ENCODE measurements at places on chromosomes 1 and 21.

DNA sequence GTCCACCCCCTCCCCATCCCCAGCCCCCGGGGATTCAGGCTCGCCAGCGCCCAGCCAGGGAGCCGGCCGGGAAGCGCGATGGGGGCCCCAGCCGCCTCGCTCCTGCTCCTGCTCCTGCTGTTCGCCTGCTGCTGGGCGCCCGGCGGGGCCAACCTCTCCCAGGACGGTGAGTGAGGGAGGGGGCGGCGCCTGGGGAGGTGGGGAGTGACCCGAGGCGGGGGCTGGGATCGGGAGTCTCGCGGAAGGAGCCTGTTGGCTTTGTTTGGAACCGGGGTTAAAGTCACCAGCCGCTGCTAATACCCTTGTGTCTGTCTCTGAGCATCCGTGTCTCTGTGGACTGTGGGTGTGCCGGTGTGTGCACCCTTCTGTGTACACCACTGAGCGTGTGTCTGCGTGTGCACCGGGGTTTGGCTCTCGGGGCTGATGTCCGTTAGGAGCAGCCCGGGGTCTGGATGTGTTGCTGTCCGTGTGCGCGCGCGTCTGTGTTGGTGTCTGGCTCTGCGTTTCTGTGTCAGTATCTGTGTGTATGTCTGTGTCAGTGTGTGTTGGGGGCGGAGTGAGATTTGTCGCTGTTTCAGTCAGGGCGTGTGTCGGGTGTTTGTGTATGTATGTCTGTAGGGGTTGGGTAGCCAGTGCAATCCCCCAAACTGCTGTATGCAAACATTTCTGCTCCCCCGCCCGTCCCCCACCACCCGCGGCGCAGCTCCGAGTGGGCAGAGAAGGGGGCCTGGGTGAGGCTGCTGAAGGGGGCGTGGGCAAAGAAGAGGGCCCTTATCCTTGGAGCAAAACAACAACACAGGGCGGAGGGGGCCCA lies 480 bp downstream of the CADM3 start:
- DNase-seq = no peak

DNA sequence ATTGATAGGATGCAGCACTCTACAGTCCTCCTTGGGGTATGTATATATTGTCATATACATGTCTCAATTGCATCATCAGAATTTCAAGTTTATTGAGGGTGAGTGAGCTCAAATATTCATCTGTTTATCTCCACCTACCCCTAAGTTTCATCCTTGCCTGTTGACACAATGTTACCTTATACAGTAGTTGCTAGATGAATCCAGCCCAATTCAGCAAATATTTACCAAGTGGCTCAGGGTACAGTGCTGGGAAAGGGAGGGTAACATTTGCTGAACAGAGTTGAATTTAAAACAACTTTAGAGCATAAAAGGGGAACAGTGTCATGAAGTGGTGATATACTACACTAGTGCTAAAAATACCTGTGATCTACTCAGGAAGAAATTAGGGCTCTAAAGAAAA lies 14.4 kb downstream of the ELAVL4 start:
- no peak for DNase-seq

DNA sequence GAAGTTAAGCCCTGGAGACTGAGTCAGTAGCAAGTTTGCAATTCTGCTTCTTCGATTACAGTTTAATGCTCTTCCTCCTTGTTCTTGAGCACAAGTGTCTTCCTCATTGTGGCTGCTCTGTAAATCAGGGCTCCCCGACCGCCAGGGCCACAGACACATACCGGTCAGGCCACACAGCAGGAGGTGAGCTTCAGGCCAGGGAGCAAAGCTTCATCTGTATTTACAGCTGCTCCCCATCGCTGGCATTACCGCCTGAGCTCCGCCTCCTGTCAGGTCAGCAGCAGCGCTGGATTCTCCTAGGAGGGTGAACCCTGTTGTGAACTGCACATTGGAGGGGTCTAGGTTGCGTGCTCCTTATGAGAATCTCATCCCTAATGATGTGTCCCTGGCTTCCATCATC lies 1.7 kb upstream of the TRAPPC10 start:
- no peak for DNase-seq

DNA sequence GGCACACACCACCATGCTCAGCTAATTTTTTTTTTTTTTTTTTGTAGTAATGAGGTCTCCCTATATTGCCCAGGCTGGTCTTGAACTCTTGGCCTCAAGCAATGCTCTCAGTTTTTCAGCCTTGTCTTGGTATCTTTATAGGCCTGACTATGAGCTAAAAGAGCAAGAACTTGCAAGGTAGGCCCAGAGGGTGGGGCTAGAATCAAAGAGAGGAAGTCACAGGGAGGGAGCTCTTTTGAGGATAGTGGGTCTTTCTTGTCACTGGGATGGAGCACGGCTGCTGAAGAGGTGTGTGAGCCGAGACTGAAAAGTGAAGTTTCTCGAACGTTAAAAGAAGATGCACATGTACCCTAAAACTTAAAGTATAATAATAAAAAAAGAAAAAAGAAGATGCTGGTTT lies 260.0 kb upstream of the BEND5 start:
- DNase-seq = no peak

DNA sequence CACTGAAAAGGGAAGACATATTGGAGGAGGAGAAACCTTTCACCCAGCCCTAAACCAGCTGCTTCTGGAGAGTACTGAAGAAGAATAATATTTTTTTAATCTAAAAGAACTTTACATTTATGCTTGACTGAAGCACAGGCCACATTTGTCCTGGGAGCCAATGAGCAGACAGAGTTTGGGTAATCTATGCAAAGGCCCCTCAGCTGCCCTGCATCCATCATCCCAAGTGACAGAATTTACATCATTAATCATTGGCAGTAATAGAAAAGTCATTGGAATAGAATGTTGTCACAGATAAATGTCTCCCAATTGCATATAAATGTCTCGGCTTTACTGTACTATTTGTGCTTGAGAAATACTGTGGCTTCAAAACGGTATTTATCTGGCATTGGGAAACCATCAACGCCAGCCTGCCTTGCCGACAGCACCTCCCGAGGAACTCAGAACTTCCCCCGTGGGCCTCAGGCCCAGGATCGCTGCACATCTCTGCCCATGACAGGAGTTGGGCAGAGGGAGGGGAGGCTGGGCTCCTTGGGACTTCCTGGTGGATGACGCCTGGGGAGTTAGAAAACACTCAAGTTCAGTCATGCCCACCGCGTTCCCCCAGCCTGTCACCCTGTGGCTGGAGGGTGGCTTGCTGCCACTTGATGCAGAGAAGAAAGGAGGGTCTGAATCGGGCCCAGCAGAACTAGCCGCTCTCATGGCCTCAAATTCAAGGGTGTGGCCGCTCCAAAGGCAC lies 133.1 kb downstream of the CAMTA1 start:
- no peak for DNase-seq

DNA sequence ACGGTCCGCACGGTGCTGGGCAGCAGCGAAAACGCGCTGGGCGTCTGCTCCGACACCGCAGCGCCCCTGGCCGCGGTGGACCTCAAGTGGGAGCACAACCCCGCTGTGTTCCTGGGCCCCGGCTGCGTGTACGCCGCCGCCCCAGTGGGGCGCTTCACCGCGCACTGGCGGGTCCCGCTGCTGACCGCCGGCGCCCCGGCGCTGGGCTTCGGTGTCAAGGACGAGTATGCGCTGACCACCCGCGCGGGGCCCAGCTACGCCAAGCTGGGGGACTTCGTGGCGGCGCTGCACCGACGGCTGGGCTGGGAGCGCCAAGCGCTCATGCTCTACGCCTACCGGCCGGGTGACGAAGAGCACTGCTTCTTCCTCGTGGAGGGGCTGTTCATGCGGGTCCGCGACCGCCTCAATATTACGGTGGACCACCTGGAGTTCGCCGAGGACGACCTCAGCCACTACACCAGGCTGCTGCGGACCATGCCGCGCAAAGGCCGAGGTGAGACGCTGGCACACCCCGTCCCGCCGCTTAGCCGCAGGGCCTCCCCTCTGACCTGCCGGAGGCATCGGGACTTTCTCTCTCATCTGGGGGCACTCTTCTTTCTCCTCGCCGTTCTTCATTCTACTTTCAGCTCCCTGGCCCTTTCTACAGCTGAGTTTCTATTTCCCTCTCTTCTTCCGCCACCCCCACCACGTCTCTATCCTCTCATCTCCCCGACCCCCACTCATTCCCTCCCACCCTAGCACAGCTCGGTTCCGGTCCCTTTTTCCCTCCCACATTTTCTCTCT lies 1.0 kb downstream of the NPR1 start:
- DNase-seq = no peak

DNA sequence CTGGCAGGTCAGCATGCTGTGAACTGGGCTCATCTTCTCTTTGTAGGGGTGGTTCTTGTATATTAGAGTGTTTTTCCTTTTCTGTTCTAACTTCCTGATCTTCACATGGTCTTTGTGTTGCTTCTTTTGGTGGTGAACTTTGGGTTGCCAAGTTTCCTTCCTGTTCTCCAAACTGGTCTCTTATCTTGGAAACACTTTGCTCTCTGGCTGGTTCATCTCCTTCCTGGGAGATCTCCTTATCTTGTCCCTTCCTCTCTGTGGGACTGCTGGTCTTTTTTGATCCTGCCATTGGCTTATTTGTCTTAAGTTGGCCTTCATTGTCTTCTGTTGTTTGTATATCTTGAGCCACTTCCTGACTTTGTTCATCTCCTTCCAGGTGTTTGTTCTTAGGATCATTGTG lies 2.1 kb downstream of the TCHHL1 start:
- no peak for DNase-seq

DNA sequence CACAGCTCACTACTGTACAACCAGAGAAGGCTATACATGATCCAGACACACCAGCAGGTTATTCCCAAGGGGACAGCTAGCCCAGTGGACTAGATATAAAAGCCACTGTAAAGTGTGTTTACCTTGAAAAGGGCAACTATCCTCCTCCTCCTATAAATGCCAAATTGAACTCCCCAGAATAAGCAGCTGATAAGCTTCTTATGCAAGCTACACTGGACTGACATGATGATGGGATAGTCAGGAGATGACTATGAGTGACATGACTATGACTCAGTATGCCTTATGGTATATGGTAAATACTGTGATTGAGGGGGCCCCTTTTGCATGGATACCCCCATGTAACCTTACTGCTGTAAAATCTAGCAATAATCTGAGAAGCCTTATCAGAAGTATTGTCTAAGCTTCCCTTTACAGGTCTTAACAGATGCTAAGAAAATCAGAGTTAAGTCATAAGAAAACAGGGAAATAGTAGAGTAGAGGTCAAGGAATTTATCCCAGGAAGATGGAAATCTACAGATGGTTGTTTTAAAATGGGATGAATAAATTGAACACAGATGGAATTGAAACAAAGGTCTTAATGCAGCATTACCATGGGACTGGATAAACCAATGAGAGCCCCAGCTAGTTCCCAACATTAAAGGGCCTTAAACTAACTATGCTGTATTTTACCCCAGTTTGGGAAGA lies 55.8 kb downstream of the TRIM33 start:
- no peak for DNase-seq

GRCh38 chr1:14141656-14142055 lies 441.7 kb downstream of the PRDM2 start:
- no peak for DNase-seq

GRCh38 chr21:31293986-31294385 lies 50.1 kb downstream of the TIAM1 start:
- DNase-seq = no peak

GRCh38 chr1:150791585-150791984 lies 16.5 kb downstream of the CTSK start:
- no peak for DNase-seq

DNA sequence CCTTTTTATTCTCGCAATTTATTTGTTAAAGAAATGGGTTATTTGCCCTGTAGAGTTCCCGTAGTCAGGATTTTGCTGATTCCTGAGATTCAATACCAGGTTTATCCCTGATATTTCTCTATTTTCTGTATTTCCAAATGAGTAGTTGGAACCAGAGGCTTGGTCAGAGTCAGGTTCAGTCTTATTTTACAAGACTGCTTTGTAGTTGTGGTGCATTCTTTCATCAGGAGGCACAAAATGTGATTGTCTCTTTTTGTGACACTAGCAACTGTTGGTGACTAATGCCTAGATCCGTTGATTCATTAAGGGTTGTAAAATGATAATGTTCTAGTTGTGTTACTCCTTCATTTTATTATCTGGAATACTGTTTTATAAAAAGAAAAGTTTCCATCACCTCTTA lies 95.5 kb upstream of the TPTE start:
- DNase-seq = no peak

- DNase-seq = no peak
Observed at GRCh38 chr1:211729238-211729637, 53.8 kb upstream of the NEK2 start.

DNA sequence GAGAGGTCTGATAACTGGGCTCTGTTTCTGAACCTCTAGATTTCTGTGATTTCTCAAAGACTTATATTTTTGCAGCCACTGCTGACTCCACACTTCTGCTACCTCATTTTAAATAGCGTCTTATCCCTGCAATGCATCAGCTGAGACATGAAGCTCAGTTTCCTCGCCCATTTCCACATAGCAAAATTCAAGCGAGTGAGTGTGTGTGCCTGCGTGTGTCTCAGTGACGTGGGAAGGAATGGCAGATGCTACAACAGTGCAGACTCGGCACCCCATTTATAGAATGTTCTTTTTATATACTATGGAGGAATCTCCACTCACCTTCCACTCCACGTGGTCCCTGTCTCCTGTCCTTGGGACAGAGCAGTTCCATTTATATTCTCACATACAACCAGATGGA lies 35.7 kb downstream of the ZMYND12 start:
- DNase-seq = no peak

- no peak for DNase-seq
Observed at GRCh38 chr1:228209657-228210056, 1.8 kb downstream of the OBSCN start.

- DNase-seq = no peak
Observed at GRCh38 chr21:34695434-34695833, 26.6 kb downstream of the CLIC6 start.

GRCh38 chr1:25096307-25097150 lies 135.8 kb downstream of the SYF2 start:
- no peak for DNase-seq

GRCh38 chr1:100433563-100433962 lies 81.3 kb downstream of the CDC14A start:
- no peak for DNase-seq

DNA sequence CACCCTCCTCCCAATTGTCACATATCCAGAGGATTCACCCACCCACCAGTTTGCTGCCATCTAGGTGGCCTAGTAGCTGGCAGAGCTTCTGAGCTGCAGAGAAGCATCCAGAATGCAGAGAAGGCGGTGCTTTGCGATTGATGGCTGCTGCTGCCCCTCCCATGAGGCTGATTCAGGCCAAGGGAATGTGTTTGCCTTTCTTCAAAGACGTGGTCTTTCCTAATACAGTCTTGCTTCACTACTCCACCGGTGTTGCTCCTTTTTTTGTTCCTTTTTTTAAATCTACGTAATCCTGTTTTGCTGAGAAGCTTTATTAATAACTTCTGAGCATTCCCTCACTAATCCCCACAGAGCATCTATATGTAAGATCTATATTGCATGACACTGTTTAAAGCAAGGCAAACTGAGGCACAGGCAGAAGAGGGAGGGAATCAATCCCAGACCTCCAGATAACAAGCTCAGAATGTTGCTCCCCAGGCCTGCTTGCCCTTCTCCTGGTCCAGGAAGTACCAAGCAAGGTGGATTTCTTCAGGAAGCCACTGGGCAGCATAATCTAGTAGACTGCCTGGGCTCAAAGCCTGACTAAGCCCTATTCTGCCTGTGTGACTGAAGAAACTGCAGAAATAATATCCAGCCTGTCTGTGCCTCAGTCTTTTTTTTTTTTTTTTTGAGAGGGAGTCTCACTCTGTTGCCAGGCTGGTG lies 275.5 kb upstream of the FMN2 start:
- DNase-seq = no peak

Data from stimulated activated CD4-positive, alpha-beta T cell treated with anti-CD3 and anti-CD28 coated beads, TNF-alpha, amount 100 ng/mL, for 1 hour (primary cell).